Cardiac muscle cell (in vitro differentiated cells and primary cell): ENCODE measurements at places on chromosomes 16 and 17. TPM values are rescaled to one million over a fixed set of nuclear protein-coding genes. Genes with fewer than 3 reads are reported as not detected.

The RND2 gene
- 18.5 and 18.8 TPM in 2 replicates for total RNA-seq

The DNAI2 gene
- total RNA-seq = not detected in 2 replicates

The SLC38A8 gene
- total RNA-seq = not detected in 2 replicates

The CDH13 gene
- 4.8 and 6.3 TPM in 2 replicates for total RNA-seq

The PRSS8 gene
- 11.6 TPM in 2 replicates for total RNA-seq

The MGAT5B gene
- 0.48 and 0.81 TPM in 2 replicates for total RNA-seq

The RTN4RL1 gene
- 34.3 and 45.4 TPM in 2 replicates for total RNA-seq

The CHAD gene
- 0.11 TPM in 1 of 2 replicates, not detected in the other for total RNA-seq

The AXIN2 gene
- 35.4 and 51.1 TPM in 2 replicates for total RNA-seq

The SMARCE1 gene
- total RNA-seq = 159 and 195 TPM in 2 replicates

The SLC16A5 gene
- total RNA-seq = 32.2 and 47.1 TPM in 2 replicates

The LGALS9B gene
- total RNA-seq = not detected in 2 replicates

The CEP295NL gene
- 0.21 and 0.42 TPM in 2 replicates for total RNA-seq

The ZNF213 gene
- total RNA-seq = 7.5 and 8.4 TPM in 2 replicates

The OR1A1 gene
- not detected in 2 replicates for total RNA-seq

The LUC7L3 gene
- total RNA-seq = 72.5 and 289 TPM in 2 replicates
